CD8-positive, alpha-beta T cell (primary cell): ENCODE measurements at places on chromosomes 7 and 10. TPM values are rescaled to one million over a fixed set of nuclear protein-coding genes. Genes with fewer than 3 reads are reported as not detected.

MUC3A gene
- total RNA-seq, result not detected

WEE2 gene
- total RNA-seq, result 0.27 TPM

VWA2 gene
- total RNA-seq, result not detected

EIF5AL1 gene
- 0.71 TPM for total RNA-seq

OPN1SW gene
- not detected for total RNA-seq

ITGB8 gene
- not detected for total RNA-seq

KCP gene
- total RNA-seq, result 0.43 TPM

TMEM196 gene
- total RNA-seq, result not detected

NSUN5 gene
- 34.8 TPM for total RNA-seq

CCL24 gene
- total RNA-seq, result not detected

SLC29A3 gene
- total RNA-seq, result 2.9 TPM

UBE3C gene
- total RNA-seq, result 28.8 TPM

NPY gene
- not detected for total RNA-seq

DEPP1 gene
- total RNA-seq, result not detected

CAMK1D gene
- 25.7 TPM for total RNA-seq

SLC39A12 gene
- total RNA-seq, result not detected

JCAD gene
- not detected for total RNA-seq

MCM10 gene
- 0.08 TPM for total RNA-seq

LRRC18 gene
- total RNA-seq, result not detected

COL13A1 gene
- total RNA-seq, result not detected

JAZF1 gene
- total RNA-seq, result 6.0 TPM
